ENCODE measurements at places on chromosomes 2 and 18.
A peak's percentile ranks its signal among the peaks of the same experiment; 100 is the strongest.

DNA sequence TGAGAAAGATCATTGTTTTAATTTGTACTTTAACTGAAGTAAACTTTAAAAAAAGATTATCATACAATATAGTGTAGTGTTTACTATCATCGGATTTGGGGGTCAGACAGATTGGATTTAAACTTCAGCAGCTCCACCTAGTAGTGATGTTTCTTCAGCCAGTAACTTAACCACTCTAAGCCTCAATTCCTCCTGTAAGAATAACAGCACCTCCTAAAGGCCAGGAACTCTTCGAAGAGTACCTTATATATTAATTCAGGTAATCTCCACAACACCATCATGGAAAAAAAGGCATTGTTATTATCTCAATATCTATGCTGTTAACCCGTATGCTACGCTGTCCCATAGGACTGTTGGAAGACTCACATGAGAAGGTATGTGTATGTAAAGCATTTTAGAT, 69.0 kb upstream of the DLGAP1 start:
- no peak for DNase-seq

DNA sequence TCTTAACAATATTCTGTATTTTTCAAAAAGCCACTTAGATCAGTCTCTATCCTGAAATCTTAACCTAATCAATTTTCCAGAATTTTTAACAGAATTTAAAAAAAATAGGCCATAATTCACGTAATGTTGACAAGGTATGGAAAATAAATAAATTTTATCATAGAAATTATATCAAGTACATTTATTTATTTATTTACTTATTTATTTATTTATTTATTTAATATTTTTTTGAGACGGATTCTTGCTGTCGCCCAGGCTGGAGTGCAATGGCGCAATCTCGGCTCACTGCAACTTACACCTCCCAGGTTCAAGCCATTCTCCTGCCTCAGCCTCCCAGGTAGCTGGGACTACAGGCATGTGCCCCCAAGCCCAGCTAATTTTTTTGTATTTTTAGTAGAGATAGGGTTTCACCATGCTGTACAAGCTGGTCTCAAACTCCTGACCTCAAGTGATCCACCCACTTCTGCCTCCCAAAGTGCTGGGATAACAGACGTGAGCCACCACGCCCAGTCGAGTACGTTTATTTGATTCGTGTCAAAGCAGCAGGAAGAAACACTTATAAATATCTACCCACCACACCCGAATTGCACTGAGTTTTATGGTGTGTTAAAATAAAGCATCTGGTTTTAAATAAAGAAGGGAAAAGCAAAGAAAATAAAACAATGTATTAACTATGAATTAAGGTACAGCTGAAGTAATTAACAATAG, 60.1 kb downstream of the DSC3 start:
- DNase-seq, result no peak

DNA sequence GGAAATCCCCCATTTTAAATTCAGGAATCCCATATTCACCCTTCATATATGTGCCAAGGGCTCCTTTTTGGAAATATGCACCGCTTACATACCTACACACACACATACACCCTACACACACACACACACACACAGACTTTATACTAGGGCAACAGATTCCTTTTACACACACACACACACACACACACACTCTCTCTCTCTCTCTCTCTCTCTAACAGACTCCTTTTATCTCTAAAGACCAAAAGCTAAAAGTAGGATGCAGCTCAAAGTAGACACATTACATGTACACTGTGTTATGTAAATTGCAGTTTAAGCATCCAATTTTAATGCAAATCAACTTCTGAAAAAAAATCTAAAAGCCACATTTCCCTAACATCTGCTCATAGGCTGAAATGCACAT, 130.9 kb upstream of the CAPN13 start:
- no peak for DNase-seq

- DNase-seq, result no peak
These were observed 24.2 kb downstream of the ITGB1BP1 start for GRCh38 chr2:9398881-9399780.

DNA sequence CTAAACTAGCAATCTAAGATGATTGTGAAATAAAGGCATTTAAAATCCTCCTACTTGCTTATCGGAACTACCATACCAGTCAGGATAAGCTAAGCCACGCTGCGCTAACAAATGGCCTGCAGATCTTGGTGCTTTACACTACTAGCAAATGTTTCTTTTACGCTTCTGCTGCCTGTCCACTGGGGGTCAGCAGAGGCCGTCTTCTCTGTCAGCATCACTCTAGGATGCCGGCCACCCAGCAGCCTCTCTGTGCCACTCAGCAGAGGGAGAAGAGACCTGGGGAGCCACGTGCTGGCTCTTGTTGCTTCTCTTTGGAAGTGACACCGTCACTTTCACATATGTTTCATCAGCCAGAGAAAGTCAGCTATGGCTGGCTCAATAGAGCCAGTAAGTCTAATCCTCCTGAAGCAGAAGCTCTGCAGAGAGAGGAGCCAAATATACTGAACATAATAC, 36.6 kb downstream of the COPS8 start:
- DNase-seq, result no peak

DNA sequence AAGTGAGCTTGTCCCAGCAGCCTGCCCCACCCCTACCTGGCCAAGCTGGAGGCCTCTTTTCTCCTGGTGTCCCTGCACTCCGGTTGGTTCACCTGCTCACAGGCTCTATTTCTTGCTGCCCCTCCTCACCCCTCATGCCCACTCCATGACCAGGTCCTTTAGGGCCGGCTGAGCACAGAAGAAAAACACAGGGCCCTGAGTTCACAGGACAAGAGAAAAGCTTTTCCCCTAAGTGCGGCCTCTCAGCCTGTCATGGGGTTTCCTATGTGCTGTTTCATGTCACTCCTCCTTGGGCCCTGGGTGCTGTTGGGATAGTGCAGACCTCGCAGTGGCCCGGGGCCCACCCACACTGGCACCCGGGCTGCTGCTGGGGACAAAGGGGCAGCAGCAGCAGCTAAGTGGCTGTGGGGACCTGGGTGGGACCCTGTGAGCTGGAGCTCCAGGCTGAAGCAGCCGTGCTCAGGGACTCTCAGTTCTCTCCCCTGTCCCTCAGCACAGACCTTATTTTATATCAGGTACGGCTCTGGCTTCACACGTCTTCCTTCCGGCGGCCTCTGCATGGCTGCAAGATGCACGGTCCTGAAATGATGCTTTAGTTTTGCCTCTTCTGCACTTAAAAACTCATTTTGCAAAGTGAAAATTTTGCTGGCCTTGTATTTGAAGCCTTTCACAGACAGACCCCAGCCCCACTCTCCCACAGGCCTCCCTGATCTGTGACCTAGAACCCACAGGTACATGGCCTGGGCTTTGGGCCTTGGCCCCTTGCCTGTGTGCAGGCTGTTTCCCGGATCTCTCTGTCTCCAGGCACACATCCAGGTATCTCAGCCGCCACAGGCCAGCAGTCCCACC, 71.8 kb downstream of the SH3RF3 start:
- DNase-seq, result no peak

DNA sequence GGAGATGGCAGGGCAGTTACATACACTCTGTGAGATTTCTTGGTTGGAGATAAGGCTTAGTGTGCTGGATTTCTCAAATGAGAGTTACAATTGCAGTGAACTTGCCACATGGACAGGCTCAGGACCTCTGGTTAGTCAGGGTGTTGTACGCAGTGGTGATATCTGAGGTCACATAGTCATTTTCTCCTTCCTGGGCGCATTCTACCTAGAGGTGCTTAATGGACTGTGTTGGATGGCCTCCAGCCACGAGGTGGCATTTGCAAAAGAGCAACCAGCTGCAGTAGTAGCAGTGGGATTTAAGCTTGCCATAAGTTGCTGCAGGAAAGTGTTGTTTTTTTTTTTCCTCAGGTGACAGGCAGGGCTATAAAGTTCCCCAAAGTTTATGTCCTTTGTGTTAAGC, 173.8 kb upstream of the TMEM200C start:
- no peak for DNase-seq

- no peak for DNase-seq
These were observed 1393.8 kb downstream of the LRP1B start for GRCh38 chr2:140737006-140737405.

GRCh38 chr18:36176177-36176584, 11.1 kb upstream of the MOCOS start:
- DNase-seq, result no peak

GRCh38 chr2:138274421-138275291, 226.9 kb upstream of the SPOPL start:
- DNase-seq, result no peak

- DNase-seq, result no peak
These were observed 148.9 kb upstream of the CCDC195 start for GRCh38 chr2:224865016-224865415.

- DNase-seq, result no peak
These were observed 54.9 kb downstream of the MRPS9 start for GRCh38 chr2:105092797-105093196.

- no peak for DNase-seq
These were observed 83.0 kb downstream of the ACSL3 start for GRCh38 chr2:222943820-222944219.

DNA sequence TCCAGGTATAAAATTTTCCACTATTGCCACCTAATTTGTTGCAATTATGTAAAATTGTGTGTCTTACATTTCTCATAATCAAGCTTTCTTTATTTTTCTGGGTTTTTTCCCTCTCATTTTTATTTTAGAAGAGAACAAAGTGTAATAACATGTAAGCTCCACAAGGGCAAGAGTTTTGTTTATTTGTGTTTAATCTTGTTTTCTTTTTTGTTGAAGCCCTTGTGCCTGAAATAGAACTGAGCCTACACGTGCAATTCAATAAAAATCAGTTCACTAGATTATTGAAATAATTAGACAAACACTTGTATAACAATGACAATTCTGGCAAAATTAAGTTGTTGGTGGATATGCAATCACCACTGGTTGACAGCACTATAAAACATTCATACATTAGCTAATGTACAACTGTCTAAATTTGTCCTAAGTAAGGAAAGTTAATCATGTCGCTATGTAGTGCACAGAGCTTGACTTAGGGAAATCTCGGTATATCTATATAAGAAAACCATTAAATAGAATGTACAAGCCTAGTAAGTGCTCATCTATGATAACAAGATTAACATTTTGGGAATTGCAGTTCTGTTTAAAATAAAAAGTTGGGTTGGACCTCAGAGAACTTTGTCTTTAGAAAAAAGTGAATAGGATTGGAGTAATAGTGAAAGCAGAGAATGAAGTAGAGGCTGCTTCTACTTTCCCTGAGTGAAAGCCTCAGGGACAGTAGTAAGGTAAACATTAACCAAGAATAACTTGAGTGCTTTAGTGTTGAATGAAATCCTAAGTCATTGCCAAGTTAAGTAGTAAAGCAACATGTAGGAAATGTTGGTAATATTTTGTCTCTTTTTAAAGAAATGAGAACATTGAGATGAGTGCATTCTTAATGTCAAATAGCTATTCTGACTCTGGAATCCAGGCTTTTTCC, 37.4 kb upstream of the NOL4 start:
- DNase-seq, result no peak

DNA sequence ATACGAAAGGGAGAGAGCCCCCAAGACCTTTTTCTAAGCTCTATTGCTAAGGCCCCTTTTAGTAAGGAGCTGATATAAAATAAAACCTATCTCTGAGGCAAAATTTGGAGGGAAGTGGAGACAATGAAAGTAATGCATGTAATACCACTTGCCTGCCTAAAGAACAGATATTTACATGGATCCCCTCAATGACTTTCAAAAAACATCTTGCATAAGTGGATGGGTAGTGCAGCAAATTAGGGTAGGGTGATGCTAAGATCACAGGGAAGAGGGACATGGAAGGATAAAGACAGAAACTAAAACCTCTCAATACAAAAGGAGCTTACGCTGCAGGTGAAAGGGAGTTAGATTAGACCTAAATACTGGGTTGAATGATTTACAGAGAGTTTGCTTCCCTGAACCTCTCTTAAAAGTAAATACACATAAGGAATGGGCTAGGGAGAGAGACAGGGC, 1.1 kb downstream of the ZNF513 start:
- DNase-seq, result peak; percentile 21

DNA sequence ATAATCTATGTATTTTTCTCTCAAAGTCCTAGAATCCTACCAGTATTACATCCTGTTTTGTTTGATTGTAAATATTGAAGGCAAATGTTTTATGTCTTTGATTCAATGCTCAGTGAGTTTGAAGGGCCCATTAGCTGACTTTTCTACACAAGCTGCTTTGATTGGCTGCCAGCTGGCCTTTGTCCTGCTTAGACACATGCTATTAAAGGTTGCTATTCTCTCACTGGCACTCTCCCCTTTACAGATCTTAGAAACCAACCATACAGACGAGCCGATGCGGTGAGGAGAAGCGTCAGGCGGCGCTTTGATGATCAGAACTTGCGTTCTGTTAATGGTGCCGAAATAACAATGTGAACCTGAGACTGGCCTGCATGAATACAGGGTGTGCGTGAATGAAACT, 69.7 kb downstream of the PRPF40A start:
- DNase-seq, result no peak

DNA sequence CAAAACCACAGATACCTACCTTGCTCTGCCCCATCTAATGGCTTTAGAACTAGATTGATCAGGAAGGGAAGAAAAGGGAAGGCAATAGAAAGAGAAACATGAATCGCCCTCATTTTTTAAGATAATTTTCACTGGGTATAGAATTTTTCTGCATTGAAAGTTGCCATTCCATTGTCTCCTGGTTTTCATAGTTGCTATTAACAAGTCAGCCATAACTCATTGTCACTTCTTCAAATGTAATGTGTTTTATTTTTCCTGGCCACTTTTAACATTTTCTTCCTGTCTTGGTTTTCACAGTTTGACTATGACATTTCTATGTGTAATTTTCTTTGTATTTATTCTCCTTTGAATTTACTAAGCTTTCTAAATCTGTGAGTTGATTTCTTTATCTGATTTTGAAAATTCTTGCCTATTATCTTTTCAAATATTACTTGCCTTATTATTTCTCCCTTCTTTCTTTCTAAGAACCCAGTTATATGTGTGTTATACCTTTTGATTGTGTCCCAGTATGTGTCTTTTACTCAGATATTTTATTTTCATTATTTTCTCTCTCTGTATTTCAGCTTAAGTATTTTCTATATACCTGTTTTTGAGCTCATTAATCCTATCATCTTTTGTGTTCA, 85.5 kb upstream of the GLI2 start:
- DNase-seq, result no peak

DNA sequence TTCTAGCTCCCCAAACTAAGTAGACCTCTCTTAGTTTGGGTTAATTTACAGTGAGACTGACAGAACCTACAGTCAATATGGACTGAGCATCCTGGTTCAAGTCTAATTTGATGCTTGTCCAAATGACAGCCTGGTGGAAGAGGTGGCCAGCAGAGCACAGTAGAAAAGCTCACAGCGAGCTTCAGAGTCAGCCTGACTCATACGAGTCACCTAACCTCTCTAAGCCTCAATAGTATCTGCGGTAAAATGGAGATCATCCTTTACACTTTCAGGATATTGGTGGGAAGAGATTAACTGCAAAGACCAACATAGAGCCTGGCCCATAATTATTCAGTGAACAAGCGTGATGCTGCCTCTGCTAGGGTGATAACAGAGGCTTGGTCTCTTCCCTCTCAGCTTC, 54.5 kb downstream of the DOCK10 start:
- DNase-seq, result no peak

- no peak for DNase-seq
These were observed 18.6 kb downstream of the THNSL2 start for GRCh38 chr2:88188748-88189147.

All from hematopoietic multipotent progenitor cell treated with erythropoietin and hydrocortisone succinate and interleukin-3 and kit ligand, for 17 days (in vitro differentiated cells).